ENCODE measurements at places on chromosomes 11 and 22. TPM values are rescaled to one million over a fixed set of nuclear protein-coding genes. Genes with fewer than 3 reads are reported as not detected.

DNA sequence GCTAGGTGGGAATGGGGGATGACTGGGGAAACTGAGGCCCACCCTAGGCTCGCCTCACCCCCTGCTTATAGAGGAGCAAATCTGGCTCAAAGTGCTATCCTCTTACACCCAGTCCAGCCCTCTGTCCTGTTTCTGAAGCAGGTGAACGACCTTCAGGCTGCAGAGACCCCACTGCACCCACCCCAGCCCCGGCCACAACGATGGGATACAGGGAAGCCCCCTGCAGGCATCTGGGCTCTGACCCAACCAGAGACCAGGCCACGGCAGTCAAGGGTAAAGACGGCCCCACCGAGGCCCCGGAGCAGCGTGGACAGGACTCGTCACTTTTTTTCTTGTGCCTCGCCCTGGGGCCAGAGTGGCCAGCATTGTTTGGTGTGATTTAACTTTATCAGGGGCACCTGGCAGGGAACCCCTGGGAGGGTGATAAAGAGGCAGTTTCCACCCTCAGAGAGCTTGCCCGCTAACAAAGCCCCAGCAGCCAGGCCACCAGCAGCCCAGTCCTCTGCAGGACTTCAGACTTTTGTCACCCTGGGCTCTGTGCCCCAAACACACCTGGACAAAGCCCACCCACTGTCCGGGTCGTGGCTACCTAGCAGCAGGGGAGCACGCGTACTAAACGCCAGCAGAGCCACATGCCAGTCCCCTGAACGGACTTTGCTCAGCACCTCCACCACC, 612.6 kb downstream of the TBC1D22A start:
- DNase-seq: no peak

ZNF202 gene
- 7.5 TPM for total RNA-seq

GRCh38 chr11:117221775-117222517, 9.9 kb downstream of the PCSK7 start:
- DNase-seq: no peak

- DNase-seq: no peak
Measured at GRCh38 chr22:30453731-30454510, 17.9 kb downstream of the SEC14L3 start.

GRCh38 chr11:100639140-100639539, 47.9 kb upstream of the ARHGAP42 start:
- DNase-seq: peak; percentile 45

GGTLC3 gene
- not detected for total RNA-seq

- DNase-seq: no peak
Measured at GRCh38 chr11:44104481-44105294, 9.2 kb downstream of the EXT2 start.

- no peak for DNase-seq
Measured at GRCh38 chr22:19852177-19852781, 2.4 kb downstream of the GNB1L start.

GRCh38 chr11:35639591-35640179, 21.4 kb downstream of the FJX1 start:
- DNase-seq: no peak

- DNase-seq: no peak
Measured at GRCh38 chr11:95373241-95373640, 142.2 kb upstream of the SESN3 start.

PHETA2 gene
- total RNA-seq: 11.2 TPM

GRCh38 chr11:12159351-12160099, 49.1 kb downstream of the MICAL2 start:
- DNase-seq: no peak

SF1 gene
- 111 TPM for total RNA-seq

C11orf42 gene
- not detected for total RNA-seq

GRCh38 chr11:133934599-133935550, 21.9 kb downstream of the IGSF9B start:
- DNase-seq: no peak

GRCh38 chr11:134882141-134882540, 470.1 kb upstream of the B3GAT1 start:
- DNase-seq: no peak

SOX10 gene
- total RNA-seq: not detected

DNA sequence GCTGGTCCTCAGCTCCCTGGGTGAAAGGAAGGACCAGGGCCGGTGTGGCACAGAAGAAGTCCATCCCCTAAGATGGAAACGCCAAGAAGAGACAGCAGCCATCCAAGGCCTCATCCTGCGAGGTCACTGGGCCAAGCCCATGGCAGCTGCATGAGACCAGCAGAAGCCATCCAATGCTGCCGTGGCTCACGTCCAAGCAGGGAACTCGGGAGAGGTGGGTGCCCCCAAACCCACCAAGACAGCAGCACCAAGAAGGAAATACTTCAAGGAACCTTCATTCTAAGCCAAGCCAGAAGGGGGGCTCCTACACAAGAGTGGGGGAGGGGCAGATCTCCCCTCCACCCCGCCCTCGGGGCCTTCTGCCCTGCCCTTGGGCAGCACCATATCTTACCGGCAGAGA, 49.6 kb downstream of the IGSF9B start:
- no peak for DNase-seq

GRCh38 chr11:133921026-133921425, 35.7 kb downstream of the IGSF9B start:
- DNase-seq: no peak

DNA sequence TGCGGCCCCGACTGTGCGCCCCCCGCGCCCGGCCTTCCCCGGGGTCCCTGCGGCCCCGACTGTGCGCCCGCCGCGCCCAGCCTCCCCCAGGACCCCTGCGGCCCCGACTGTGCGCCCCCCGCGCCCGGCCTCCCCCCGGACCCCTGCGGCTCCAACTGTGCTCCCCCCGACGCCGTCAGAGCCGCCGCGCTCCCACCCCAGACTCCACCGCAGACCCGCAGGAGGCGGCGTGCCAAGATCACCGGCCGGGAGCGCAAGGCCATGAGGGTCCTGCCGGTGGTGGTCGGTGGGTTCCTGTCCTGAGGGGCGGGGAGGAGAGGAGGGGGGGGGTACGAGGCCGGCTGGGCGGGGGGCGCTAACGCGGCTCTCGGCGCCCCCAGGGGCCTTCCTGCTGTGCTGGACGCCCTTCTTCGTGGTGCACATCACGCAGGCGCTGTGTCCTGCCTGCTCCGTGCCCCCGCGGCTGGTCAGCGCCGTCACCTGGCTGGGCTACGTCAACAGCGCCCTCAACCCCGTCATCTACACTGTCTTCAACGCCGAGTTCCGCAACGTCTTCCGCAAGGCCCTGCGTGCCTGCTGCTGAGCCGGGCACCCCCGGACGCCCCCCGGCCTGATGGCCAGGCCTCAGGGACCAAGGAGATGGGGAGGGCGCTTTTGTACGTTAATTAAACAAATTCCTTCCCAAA, 3.1 kb downstream of the DRD4 start:
- DNase-seq: no peak

All from epithelial cell of proximal tubule (primary cell).